ENCODE measurements at places on chromosomes 3 and 15.

DNA sequence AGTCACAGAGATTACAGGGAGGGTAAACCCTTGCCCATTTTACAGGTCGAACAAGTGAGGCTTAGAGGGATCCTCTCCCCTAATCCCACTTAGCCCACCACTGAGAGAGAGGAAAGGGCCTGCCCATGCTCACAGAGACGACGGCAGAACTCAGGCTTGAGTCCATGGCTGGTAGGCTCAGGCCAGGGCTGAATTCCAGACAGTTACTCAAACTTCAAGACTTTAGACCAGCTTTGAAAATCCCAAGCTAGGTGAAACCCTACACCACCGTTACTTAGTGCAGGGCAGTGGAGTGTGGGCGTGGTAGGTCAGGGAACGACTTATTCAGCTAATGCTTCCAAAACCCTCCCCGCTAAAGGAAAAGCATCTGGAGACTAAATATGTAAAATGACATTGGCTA, 16.4 kb downstream of the GRIP2 start:
- DNase-seq = no peak

GRCh38 chr3:16239780-16240179, 25.0 kb downstream of the DPH3 start:
- no peak for DNase-seq

- DNase-seq = no peak
Measured at GRCh38 chr3:3296979-3297381, 117.5 kb upstream of the CRBN start.

DNA sequence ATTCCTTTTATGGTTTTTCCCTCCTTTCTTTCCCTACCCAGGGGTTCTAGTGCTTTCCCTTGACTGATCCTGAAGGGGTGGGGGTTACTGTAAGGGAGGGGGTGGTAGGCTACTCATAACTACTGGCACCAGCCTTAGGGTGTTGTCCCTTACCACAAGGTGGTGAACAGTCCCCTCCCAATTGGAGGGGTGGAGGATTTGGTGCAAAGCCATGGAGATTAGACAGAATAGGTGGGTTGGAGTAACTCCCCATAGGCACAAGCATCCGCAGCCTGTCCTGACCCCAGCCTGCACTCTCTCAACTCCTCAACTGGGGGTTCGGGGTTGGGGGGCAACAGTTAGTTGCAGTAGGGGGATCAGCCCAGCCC, 2.6 kb upstream of the HYAL2 start:
- no peak for DNase-seq

- no peak for DNase-seq
Measured at GRCh38 chr3:40566694-40567093, 41.9 kb downstream of the ZNF621 start.

GRCh38 chr3:66165660-66166059, 55.1 kb upstream of the SLC25A26 start:
- no peak for DNase-seq

DNA sequence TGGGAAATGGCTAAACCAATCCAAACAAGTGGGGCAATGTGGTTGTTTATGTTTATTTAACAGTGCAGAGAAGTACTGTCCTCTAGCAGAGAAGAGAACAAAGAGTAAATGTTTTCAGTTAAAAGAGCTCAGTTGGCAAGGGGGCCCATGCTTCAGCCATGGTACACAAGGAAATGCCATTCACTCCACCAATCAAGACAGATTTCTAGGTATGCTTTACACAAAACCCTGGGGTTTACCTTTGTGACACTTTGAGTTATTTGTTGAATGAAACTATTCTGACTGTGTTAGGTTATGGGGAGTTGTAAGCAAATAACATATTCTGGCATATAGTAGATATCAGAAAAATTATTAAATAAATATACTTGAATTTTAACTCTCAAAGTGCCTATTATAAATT, 228.5 kb upstream of the MME start:
- DNase-seq = no peak

- no peak for DNase-seq
Measured at GRCh38 chr3:13133471-13133981, 60.3 kb upstream of the IQSEC1 start.

DNA sequence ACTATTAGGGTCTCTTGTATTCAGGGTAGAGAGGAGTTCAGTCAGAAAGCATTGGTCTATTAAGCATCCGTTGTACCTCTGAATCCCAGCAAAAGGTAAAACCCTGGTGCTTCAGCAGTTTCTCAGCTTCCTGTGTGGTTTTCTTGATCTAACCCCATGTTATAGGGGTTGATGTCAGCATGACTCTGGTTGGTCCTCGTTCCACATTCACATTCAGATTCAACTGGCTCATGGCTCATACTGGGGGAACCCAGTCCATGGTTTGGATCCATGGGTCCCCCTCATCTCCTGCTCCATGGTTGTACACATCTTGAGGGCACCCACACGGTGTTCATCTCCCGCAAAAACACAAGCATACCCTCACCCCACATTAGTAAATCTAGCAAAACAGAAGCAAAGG, 47.7 kb upstream of the C2CD4B start:
- no peak for DNase-seq

- DNase-seq = no peak
Measured at GRCh38 chr15:32953533-32953910, 235.7 kb downstream of the GREM1 start.

DNA sequence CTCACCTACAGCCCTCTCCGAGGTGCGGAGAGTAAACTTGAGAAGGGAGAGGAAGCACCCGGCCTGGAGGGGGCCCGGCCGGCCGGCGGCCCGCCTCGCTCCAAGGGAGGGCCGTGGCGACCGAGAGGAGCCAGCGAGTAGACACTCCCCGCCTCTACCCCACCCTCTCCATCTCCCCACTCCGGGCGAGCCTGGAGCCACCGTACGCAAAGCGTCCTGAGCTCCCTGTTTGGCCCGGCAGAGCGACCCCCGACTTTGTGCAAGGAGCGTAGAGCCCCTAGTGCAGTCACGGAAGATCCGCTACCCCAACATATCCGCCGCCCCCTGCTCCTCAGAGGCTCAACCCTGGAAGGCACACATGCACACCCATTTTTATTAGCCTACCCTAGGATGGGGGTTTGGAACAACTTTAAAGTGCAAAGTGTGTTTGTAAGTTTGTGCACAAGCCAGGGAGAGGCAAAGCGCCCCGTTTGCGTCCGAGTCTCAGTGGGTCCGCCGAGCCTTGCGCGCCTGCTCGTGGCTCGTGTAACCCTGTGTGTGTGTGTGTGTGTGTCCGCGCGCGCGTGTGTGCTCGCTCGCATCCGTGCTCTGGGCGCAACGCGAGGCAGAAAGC, 508 bp upstream of the SMAD6 start:
- no peak for DNase-seq

Data from stimulated activated naive B cell treated with anti-CD40 and anti-IgM and Interleukin-4, amounts not matched to agents 10 μg/mL and 1 μg/mL and 100 μg/mL, for 72 hours (primary cell).